ENCODE measurements at places on chromosomes 5 and 9.

- DNase-seq, result no peak
These were observed 11.6 kb upstream of the ANXA2R start for GRCh38 chr5:43051684-43052083.

DNA sequence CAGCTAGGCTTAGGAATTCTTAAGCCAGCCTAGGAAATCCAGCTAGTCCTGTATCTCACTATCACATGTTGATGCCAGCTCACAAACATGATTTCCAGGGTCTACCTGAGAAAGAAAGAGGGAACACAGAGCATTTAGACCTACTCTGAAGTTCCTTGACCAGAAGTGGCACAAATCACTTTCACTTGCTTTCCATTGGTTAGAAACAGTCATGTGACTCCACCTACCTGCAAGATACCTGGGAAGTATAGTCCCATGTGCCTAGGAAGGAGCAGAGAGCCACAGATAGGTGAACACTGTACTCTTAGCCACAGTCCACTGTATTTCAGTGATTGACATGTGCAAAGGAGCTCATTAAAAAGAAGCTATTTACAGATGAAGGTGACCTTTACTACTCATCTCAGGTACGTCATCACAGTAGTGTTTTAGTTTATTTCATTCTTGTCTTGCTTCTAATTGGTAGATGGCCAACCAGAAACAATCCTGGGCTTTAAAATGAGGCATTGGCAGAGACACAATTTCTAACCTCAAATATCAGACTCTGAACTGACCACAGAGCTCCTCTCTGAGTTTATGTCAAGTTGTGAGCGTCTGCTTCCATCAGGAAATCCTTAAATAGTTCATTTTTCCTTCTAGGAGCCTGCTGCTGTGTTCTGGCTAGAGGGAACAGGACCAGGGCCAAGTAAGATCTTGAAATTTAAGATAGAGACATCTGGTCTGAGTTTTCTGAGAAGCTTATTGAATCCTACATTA is 340.7 kb downstream of the TLE4 start:
- no peak for DNase-seq

DNA sequence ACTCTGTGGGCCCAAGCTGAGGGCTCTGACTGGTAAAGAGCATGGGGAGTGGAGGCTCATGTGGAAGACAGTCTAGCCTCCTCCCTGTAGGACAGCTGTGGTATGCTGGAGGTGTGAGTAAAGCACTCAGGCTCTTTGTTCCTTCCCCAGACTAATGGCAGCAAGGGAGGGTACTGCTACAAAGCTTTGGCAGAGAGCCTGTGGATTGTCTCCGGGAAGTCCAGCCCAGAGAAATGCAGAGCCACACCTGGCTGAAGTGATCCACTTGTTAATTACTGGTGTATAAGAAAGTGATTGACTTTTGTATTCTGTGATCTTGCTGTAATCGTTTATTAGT is 161.7 kb downstream of the OXCT1 start:
- DNase-seq, result no peak

- no peak for DNase-seq
These were observed 222.9 kb upstream of the FTMT start for GRCh38 chr5:121628783-121629182.

GRCh38 chr5:25107853-25108252 is 463.1 kb upstream of the CDH10 start:
- DNase-seq, result no peak

DNA sequence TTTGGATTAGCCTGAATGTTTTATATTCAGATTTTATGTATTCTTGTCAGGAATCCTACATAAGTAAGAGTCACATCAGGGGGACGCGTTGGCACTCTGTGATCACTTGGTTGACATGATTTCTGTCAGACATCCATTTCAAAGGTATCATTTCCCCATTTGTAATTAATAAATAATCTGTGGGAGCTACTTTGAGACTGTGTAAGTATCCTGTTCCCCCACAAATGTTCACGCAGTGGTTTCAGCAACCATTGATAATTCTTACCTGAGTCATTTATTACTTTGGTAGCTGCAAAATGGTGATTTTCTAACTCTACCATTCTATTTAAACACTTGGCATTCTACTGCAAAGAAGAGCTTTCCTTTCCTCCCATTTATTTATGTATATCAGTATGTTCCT is 56.9 kb upstream of the TBC1D2 start:
- no peak for DNase-seq

Data from effector CD8-positive, alpha-beta T cell (primary cell).